ENCODE measurements at places on chromosomes 2 and 18.
A peak's percentile ranks its signal among the peaks of the same experiment; 100 is the strongest.

DNA sequence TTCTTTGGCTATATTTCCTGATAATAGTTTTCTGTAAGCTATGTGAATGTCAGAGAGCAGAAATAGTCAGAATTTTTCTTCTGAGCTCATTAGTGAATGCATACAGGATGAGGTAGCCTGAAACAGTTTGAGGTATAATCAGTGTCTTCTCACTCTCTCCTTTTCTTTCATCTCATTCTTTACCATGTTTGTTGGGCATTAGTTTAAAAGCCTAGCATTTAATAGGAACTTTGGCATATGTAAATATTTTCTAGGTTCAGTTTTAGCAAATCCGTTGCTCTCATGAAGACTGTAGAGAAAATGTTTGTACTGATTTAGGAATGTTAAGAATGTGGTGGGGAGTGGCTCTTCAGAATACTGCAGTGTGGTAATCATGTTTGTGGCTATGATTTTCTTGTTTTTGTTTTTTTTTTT lies 119.4 kb downstream of the PARD3B start:
- DNase-seq: peak; percentile 71

DNA sequence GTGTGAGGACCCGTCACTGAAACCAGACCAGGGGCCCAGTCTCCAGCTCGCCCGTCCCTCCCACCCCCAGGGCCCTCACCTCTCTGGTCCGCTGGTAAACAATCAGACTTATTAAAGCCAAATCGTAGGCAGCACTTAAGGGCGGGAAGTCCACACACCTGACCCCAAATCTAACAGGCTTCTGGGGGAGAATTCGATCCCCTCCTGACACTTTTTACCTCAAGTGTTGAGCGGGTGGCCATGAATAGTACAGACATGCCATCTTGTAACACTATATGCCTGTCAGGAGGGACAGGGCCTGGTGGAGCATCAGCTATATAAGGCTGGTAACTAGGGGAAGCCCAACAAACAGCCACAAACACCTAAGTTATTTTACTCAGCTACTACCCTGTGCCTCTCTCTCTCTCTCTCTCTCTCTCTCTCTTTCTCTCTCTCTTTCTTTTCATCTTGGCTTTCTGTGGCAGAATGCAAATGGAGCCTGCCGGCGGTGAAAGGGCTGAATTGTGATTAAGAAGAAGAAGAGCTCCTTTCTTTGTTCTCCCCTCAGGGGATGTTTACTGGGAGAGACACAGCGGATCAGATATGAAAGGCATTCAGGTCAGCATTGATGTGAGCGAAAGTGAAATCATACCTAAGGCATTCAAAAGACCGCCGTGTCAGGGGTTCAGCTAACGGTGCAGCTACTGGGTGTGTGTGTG lies 9.5 kb downstream of the ZEB2 start:
- DNase-seq: peak; percentile 78

GRCh38 chr2:216508229-216508628 lies 9.6 kb downstream of the RPL37A start:
- DNase-seq: no peak

DNA sequence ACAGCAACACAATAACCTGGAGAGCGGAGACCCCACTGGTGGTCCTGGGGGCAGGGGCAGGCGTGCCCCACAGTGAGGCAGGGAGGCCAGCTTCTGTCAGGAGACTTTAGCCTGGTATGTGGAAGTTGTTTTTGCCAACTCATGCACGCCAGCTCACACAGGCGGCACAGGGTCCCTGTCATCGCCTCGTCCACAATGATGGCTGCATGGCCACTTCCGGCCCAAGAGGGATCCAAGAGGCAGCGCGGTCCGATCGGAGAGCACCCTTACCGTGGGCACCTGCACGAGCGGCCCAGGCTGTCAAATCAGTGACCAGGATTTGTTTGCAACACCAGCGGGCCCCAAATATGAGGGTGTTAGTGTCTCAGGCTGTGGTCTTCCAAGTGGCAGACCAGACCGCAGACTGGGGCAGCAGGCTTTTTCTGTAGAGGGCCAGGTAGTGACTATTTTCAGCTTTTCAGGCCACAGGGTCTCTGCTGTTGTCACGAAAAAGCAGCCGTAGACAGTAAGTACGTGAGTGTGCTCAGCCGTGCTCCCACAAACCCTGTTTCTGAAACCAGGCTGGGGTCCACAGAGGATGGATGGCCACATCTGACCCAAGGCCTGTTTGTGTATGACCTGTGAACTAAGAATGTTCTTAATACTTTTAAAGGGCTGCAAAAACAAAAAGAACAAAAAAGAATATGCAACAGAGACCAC lies 21.2 kb downstream of the SNED1 start:
- no peak for DNase-seq

DNA sequence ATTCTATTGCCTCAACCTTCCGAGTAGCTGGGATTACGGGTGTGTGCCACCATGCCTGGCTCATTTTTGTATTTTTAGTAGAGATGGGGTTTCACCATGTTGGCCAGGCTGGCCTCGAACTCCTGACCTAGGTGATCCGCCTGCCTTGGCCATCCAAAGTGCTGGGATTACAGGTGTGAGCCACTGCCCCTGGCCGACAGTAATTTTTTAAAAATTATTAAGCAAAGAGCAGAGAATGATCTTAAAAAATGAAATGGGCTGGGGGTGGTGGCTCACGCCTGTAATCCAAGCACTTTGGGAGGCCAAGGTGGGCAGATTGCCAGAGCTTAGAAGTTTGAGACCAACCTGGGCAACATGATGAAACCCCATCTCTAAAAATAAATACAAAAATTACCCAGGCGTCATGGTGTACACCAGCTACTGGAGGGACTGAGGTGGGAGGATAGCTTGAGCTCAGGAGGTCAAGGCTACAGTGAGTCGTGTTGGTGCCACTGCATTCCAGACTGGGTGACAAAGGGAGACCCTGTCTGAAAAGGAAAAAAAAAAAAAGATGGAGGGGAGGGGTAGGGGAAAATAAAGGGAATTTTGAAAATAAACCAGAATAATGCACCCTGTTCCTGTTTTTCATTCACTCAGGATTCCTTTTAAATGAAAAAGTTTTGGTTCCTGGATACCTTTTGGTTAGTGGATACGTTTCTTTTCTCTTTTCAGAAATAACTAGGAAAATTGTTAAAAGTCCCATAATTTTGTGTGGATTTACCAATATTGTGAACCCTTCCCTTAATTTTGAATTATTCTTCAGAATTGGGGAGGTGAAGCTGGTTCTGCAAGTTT lies 33.9 kb downstream of the MAP4K4 start:
- no peak for DNase-seq

DNA sequence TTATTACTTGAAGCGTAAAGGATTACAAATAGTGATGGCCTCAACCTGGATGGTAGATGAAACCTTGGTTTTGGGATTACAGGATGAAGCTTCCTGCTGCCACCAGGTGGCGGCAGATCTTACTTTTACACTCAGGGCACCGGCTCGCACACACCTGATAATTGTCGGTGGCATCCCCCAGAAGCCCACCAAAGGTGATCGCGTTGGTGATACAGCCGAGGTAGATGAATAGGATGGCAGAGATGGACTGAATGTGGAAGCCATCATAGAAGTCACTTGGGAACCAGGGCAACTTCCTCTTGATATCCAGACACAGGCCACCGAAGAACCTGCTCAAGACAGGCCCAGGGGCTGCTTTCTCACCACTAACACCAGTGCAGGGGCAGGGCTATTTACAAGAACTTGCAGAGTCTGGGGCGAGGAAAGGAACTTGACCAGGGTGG lies 51.8 kb downstream of the MTHFD2 start:
- peak; percentile 17 for DNase-seq

DNA sequence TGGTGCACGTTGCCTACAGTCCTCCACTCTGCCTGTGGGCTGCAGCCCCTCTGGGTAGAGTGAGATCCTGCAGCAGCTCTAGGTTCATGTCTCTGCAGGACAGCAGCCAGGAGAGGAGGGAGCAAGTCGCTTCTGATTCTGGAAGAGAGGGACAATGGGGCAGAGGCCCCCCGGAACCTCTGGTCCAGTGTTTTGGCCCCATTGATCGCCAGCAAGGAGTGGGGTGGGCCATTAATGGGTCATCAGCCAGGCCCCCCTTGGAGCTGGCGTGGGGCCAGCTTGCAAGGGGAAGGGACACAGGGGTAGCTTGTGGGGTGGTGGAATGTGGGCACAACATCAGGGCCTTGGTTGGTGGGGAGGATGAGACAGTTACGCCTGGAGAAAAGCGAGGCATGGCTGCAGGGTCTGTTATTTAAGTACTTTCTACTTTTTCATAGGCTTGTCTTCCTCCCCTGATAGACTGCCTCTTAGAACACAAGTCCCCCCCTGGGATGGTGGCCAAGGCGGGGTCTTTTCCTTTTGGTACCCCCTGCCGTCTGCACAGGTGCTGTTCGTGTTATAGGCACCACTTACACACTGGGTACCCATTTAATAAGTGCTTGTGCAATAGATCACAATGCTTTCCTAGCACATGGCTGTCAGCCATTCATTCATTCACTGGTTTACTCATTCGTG lies 44.6 kb downstream of the INHBB start:
- DNase-seq: no peak

DNA sequence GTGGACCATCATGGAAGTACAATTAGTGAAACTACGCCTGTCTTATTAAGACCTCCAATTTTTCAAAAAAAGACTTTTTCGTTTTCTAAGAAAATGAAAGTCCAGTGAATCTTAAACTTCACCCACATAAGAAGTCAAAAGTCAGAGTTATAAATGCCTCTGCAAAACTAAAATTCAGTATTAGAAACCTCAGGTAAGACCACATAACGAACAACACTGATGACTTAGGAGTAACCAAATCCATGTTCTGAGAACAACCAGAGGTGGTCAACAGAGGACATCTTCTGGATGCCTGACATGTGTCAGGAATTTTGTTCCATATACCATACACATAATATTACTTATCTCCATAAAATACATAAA lies 62.4 kb downstream of the RPL31 start:
- DNase-seq: no peak

GRCh38 chr2:136487421-136487820 lies 277.9 kb upstream of the THSD7B start:
- DNase-seq: no peak

DNA sequence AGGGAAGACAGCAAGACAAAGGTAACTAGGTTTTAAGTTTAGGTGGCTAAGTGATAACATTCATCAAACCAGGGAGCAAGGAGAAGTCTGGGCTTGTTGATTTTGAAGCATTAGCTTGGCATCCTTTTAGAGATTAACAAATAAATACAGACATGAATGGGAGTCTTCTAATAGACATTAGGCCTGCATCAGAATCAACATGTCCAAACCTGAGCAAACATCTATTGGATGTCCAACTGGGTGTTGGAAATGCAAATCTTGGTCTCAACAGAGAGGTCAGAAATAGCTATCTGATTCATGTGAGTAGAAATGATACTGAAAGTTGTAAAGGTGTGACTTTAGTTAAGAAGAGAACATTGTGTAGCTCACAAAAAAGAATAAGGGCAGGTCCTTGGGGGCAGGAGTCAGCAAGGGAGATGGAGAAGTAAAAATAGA lies 85.5 kb upstream of the RND3 start:
- DNase-seq: no peak

DNA sequence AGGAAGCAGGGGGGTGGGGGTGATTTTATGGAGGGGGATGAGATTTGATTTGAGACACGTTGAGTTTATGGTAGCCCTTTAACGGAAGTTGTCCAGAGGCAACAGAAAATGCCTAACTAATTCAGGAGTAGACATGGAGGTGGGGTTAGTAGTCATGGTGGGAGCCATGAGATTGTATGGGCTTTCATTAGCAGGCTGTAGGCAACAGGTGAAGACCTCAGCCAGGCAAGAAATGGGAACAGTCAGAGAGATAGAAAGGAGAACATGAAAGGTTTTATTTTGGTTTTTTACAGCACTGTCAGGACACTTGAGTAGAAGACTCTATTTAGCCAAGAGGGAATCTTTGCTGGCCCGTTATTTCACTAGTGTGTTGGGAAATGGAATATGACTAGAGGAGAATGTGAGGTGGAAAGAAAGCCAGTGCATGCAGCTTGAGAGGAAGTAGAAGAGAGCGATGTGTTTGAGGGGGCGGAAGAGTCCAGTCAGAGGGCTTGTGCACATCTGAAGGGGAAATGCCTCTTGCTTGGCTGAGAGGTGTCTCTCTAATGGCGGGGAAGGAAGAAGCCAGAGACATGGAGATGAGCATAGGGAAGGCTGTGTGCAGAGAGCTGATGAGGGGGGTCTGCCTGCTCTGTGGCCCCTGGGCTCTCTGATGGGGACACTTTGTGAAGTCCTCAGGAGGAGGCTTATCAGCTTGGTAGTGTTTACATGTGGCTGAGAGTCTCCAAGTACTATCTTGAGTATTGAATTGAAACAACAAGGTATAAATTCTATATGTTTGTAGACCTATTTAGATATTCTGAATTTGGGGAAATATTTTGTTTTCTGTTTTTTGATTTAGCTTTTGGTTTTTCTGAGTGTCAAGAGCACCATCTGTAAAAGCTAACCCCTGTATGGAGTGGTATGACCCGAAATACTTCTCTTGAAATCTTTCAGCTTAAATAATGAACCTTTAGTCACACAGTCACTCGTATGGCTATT lies 66.9 kb upstream of the ITM2C start:
- DNase-seq: peak; percentile 16

DNA sequence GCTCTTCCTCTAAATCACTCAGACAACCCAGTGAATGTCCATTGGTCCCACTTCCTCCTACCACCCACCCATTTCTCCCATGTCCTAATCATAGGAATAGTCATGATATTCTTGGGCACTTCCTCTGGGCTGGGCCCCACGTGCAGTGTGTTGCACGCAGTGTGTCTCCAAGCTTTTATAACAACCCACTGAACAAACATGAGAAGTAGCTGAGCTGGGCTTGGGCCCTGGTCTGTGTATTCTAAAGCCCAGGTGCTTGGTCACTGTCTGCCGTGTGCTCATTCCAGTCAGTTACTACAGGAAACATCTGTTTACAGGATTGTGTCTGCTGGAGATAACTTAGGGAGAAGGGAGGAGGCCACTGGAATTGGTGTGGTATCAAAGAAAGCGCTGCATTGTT lies 64.2 kb upstream of the THOC1 start:
- DNase-seq: no peak

DNA sequence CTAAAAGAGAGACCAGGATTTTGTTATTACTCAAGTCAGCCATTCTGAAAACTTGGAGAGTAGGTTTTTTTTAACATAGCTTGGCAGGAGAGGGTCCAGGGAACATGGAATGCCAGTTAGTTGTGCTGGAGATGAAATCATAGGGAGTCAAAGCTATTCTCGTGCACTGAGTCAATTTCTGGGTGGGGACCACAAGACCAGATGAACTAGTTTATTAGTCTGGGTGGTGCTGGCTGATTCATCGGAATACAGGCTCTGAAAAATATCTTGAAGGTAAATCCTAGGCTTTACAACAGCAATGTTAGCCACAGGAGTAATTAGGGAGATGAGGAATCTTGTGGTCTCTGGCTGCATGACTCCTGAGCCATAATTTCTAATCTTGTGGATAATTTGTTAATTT lies 921.4 kb downstream of the TRIB2 start:
- DNase-seq: peak; percentile 47

- peak; percentile 32 for DNase-seq
Measured at GRCh38 chr2:206983161-206983859, 44.0 kb downstream of the CPO start.

DNA sequence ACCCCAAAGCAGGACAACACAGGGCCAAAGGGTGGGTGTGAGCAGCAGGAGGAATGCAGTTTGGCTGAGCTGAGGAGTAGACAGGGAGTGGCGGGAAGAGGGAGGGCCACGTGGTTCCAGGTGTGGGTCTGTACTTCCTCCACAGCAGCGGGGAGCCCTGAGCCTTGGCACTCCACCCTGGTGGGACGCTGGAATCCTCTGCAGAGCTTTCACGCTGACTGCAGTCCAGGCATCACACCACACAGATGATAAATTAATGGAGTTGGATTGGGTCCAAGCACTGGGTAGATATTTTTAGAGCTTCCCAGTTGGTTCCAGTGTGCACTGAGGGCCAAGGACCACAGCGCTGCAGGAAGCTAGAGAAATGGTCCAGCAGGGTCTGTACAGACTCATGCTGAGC lies 67.0 kb upstream of the TMEM200C start:
- no peak for DNase-seq

- no peak for DNase-seq
Measured at GRCh38 chr18:23521271-23521670, 18.0 kb downstream of the RMC1 start.

All from fibroblast of skin of right quadriceps (primary cell).